ENCODE measurements at places on chromosomes 3 and 15.

- no peak for DNase-seq
These were observed 6.9 kb upstream of the CA12 start for GRCh38 chr15:63388511-63388910.

GRCh38 chr15:25242957-25243799 is 195.6 kb downstream of the UBE3A start:
- no peak for DNase-seq

- DNase-seq = no peak
These were observed 140.0 kb upstream of the UBE2E1 start for GRCh38 chr3:23665741-23666140.

DNA sequence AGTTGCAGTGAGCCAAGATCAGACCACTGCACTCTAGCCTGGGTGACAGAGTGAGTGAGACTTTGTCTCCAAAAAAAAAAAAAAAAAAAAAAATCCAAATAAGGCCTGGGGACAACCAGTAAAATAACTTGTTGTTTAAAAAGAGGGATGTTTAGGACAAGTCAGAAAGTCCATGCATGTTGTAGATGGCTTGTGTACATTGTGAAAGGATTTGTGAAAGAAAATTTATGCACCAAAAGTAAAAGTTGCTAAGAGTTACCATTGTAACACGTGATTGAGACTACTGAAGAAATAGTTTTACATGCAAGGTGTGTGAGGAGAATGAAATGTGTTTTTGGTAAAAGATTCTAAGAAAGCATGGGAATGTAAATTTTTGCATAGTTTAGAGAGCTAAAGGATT is 35.7 kb upstream of the SEC61A1 start:
- no peak for DNase-seq

DNA sequence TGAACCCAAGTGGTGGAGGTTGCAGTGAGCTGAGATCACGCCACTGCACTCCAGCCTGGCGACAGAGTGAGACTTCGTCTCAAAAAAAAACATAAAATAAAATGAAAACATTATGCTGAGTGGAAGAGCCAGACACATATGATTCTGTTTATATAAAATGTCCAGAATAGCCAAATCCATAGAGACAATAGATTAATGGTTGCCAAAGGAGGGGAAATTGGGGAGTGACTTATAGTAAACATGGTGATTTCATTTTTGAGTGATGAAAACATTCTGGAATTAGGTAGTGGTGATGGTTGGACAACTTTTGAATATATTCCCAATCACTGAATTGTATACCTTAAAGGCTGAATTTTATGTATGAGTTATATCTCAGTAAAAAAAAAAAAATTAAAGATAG is 172.0 kb upstream of the BFSP2 start:
- no peak for DNase-seq

- DNase-seq = no peak
These were observed 4.6 kb upstream of the CX3CR1 start for GRCh38 chr3:39284457-39284881.
